ENCODE measurements at places on chromosomes 13 and 19.

DNA sequence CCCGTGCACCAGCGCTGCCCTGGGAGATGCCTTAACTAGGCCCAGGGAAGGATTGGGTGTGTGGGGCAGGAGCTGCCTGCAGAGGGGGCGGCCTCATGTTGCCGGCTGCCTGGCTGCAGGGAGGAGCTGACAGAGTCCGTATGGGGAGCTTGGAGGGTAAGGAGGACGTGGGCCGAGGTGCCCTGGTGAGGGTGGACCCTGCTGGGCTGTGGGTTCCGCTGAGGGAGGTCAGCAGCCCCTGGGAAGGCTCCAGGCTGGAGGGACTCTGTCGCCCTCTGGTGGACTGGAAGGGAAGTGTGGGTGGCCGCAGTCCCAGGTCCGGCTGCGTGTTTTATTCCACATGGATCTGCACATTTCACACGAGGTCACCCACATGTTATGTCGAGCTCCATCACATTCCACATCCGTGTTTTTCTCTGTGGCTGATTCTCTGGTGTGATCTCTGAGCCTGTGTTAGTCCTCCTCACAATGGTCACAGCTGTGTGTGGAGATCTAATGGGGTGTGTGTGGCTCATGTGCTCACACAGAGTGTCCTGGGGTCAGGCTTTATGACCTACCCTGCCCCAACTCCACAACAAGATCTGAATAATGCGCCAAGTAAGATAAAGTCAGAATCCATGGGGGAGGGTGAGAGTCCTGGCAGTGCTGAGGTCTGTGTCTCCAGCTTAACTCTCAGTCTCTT lies 1.8 kb upstream of the CEACAM8 start:
- DNase-seq = no peak

DNA sequence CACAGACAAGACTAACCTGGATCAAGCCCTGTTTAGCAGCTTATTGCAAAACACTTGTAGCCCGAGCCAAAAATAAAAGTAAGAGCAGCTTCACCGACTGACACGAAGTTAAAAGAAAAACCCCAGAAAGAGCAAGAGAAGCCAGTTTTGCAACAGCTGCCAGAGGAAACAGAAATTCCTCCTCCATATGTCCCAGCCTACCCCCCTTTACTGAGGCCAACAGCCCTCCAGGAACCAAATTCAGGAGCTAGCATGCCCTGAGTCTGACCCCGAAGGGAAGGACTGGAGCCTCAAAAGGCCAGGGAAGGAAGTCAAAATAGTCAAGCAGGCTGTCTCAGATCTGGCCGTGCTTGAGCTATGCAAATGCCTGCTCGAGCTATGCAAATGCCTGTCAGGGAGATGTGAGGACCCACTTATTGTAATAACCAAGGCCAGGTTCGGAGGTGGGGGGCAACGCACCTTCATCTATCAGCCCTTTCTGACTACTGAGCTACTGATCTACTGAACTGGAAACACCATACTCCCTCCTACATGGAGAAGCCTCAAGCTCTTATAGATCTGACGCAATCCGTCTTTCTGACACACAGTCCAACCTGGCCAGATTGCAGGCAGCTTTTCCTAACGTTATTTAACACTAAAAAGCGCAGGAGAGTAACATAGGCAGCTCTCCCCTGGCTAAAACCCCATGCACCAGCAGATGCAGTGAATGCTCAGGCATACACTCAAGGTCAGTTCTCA lies 6.7 kb downstream of the SIGLEC11 start:
- no peak for DNase-seq

DNA sequence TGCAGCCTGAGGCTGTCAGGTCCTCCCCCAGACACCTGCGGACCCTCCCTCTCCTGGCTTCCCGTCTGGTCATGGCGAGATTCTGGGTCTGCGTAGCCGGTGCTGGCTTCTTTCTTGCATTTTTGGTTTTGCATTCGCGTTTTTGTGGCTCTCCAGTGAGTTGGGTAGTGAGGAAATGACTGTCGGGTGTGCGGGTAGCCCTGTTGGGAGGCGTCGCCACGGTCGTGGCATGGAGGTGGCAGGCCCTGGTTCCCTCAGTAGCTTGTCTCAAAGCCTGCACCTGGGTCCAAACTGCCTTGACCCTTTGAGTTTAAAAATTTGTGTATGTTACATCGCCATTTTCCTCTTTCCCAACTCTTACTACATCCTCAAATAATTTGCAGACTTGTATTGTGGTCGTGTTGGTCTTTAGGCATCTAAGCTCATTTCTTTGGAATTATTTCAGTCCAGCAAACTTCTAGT lies 344 bp downstream of the NHLRC3 start:
- DNase-seq = no peak

DNA sequence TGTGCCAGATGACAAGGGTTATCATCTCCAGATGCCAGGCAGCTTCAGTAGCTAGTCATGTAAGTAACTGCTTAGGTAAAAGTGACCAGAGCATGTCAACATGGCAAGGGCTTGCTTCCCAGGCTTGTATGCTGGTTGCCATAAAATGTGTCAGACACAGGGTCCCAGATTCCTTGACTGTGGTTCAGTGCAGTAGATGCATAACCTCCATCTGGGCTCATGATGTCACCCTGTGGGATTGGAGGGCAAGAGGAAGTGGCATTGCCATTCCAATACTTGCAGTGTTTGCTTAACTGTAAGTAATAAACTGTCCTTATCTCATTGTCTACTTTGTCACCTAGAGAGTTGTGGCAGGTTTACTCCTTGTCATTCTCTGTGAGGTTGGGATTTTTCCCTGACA lies 226.8 kb downstream of the PCDH17 start:
- DNase-seq = no peak

DNA sequence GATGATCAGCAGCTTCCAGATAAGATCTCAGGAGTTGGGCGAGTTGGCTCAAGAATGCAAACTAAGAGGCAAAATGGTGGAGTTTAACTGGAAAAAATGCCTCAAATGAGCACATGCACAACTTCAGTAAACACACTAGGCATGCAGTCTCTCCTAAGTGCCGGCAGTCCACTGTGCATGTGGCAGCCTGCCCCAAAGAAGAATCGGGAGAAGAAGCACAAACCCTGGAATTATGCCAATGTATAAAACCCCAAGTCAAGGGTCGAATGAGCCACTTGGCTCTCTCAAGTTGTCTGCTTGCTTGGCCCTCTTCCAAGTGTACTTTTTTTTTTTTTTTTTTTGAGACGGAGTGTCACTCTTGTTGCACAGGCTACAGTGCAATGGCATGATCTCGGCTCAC lies 53.3 kb upstream of the SLITRK1 start:
- no peak for DNase-seq

- no peak for DNase-seq
These were observed 7.7 kb downstream of the DIS3 start for GRCh38 chr13:72774019-72774418.

GRCh38 chr19:45677351-45678230 lies 9.6 kb downstream of the GIPR start:
- peak; percentile 83 for DNase-seq

GRCh38 chr19:33267706-33268105 lies 34.6 kb downstream of the CEBPA start:
- no peak for DNase-seq

GRCh38 chr19:38168637-38169036 lies 55.4 kb downstream of the DPF1 start:
- no peak for DNase-seq

DNA sequence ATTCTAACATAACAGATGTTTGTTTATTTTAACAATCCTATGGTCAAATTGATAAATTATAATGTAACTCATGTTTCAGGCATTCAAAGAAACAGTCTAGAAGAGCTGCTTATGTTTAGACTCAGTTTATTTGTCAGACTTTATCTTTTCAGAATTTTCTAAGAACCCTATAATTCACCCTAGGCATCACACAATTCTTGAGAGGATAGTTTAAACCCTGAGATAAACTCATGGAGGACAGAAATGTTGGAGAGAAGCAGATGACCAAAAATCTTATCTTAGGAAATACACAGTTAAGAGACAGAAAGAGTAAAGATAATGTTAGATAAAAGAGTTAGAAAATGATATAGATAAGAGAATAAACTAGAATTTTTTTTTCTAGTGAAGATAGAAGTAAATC lies 1185.7 kb upstream of the SLC10A2 start:
- no peak for DNase-seq

GRCh38 chr13:72290962-72291681 lies 424.1 kb upstream of the DACH1 start:
- no peak for DNase-seq

DNA sequence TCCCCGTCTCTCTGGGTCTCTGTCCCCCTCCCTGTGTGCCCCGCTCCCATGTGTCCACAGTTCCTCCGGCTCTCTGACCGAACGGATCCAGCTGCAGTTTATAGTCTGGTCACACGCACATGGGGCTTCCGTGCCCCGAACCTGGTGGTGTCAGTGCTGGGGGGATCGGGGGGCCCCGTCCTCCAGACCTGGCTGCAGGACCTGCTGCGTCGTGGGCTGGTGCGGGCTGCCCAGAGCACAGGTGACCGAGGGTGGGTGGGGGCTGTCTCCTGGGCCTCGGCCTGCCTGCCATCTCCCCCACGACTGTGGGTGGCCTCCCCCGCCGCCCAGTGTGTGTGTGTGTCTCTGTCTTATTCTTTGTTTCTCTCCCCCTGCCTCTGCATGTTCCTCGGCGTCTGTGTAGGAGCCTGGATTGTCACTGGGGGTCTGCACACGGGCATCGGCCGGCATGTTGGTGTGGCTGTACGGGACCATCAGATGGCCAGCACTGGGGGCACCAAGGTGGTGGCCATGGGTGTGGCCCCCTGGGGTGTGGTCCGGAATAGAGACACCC lies 10.3 kb downstream of the TRPM4 start:
- DNase-seq = no peak

DNA sequence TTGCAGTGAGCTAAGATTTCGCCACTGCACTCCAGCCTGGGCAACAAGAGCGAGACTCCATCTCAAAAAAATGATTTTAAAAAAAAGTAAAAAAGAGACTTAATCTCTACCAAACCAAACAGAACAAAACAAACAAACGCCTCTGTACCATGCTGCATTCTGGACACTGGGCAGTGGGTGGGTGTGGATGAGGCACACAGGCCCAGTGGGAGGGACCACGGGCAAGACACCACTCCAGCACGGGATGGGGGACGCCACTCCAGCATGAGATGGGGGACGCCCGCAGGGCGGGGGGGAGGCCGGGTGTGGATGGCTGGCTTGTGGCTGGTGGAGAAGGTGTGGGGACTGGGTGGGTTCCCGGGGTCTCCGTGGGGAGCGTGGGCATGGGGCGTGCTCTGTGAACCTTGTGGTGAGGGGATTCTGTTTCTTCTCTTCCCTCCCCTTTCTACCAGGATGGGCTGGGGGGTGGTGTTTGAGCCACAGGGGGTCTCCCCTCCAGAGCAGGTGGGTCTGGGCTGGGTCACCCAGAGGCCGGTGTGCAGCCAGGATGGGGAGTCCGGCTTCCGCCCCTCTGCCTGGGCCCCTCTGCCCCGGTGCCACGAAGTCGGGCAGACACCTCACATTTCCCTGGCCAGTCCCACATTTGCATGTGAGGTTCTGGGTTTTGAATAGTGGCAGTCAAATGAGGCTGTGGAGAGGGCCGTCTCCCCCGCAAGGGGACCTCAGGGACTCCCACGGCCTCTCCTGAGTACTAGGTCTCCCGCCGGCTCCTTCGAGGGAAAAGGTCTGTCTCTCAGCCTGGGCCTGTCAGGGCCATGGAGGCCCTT lies 23.9 kb upstream of the MATK start:
- no peak for DNase-seq

GRCh38 chr13:76330761-76331160 lies 555.4 kb downstream of the KCTD12 start:
- no peak for DNase-seq

- DNase-seq = no peak
These were observed 406.0 kb downstream of the RFC3 start for GRCh38 chr13:34223984-34224383.

DNA sequence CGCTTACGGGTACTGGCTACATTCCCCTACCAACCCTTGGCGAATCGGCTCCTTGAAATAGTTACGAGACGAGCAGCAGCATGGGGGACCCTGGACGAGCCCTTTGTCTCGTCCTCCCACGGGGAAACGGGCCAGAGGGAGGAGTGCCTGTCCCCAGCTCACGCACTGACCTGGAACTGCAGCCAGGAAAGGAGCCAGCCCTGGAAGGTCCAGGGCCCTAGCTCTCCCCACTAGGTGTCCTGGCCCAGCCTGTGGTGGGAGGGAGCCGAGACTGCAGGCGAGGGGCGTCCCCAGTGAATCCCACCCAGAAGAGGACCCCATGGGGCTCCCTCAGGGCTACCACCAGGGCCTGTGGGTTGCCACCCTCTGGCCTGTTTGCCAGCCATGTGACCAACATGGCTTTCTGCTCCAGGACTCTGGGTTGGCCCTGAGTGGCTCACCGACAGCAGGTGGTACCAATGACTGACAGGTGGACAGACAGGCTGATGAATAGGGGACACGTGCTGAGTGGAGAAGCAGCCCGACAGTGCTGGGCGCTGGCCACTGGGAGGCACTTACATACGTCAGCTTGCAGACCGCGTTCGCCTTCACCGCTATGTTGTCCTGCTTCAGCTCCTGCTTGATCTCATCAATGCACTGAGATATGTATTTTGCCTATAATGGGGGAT lies 13.2 kb downstream of the AP3D1 start:
- no peak for DNase-seq

DNA sequence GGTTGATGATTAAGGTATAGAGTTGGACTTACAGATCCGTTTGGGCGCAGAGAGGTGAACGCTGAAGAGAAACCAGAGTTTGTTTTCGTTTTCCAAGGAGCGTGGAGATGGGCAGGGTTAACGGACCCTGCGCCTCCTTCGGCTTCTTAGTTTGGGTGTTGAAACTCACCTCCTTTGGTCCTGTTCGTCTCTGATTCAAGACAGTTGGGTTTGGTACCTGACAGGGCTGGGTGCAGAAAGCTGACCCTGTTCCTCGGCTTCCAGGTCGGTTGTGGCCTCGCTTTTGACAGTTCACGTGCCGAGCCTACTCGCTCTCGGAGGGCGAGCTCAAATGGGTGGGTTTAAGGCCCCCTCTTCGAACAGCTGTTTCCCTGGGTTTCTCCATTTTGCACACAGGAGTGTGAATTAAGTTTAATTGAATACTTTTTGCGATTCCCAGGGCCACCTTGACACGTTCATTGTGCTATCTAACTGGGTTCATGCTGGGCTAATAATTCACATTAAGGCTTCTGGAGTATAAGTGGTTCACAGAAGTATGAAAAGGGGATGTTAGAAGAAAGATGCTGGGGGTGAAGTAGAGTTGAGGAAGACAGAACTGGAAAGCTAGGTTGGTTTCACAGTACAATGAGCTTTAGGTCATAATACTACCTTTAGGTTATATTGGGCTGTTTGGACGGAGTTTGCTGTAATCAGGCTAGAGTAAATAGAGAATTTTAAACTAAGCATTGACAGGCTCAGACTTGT lies 638 bp downstream of the USPL1 start:
- no peak for DNase-seq

All from DMS 273 treated with DMSO at 0.1 percent for 48 hours (cell line).